ENCODE measurements at places on chromosomes 2 and 18.

DNA sequence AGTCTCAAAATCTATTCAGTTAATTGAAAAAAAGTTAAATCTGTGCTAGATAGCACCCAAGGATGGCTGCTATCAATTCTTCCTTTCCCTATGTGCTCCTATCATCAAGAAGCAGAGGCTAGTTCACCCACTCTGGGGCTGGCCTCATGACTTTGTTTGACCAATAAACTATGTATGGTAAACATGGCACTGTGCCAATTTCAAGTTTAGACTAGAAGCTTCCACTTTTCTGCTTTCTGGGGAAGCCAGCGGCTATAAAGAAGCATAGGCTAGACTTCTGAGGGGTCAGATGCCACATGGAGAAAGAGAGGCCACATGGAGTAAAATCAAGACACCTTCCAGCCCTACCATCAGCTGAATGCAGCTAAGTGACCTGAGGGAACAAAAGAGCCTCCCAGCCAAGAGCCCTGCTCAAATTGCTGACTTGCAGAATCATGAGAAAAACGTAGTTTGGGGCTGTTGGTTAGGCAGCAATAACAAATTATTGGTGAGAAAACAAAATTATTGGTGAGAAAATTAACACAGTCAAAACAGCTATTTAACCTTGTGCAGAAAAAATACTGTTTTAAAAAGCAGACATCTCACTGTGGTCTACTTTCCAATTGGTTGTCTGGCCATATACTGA lies 86.5 kb upstream of the SLC14A2 start:
- DNase-seq: no peak

GRCh38 chr2:16281451-16282335 lies 341.3 kb downstream of the MYCN start:
- peak; percentile 12 for DNase-seq

- DNase-seq: no peak
Observed at GRCh38 chr18:63523660-63524059, 18.5 kb upstream of the SERPINB12 start.

GRCh38 chr2:154402213-154402612 lies 296.3 kb upstream of the KCNJ3 start:
- peak; percentile 13 for DNase-seq

GRCh38 chr2:184444623-184445223 lies 153.6 kb upstream of the ZNF804A start:
- no peak for DNase-seq

GRCh38 chr2:3065928-3066327 lies 311.7 kb downstream of the EIPR1 start:
- DNase-seq: no peak

GRCh38 chr2:151106805-151107506 lies 154.7 kb downstream of the RBM43 start:
- DNase-seq: no peak

GRCh38 chr2:141519906-141520305 lies 610.9 kb downstream of the LRP1B start:
- no peak for DNase-seq

- peak; percentile 58 for DNase-seq
Observed at GRCh38 chr2:16553226-16553625, 112.4 kb downstream of the CYRIA start.

- no peak for DNase-seq
Observed at GRCh38 chr2:236833501-236834073, 252.1 kb upstream of the COPS8 start.

GRCh38 chr2:231126123-231126522 lies 1.3 kb upstream of the HTR2B start:
- DNase-seq: no peak

DNA sequence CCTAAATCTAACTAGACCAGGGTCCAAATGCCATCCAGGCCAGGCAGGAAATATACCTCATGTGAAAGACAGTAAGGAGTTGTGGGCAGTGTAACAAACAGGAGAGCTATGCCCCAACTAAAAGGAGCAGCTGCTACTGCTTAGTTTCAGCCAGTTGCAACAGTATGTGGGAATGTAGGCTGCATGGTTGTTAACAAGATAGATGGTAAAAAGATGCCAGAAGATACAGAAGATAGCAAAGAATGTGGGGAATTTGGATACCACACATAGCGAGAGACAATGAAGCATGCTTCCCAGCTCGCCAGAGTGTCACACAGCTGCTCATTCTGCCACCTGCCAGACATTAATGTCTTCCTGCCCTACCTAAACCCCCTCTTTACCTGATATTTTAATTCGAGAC lies 39.4 kb upstream of the CYBRD1 start:
- no peak for DNase-seq

DNA sequence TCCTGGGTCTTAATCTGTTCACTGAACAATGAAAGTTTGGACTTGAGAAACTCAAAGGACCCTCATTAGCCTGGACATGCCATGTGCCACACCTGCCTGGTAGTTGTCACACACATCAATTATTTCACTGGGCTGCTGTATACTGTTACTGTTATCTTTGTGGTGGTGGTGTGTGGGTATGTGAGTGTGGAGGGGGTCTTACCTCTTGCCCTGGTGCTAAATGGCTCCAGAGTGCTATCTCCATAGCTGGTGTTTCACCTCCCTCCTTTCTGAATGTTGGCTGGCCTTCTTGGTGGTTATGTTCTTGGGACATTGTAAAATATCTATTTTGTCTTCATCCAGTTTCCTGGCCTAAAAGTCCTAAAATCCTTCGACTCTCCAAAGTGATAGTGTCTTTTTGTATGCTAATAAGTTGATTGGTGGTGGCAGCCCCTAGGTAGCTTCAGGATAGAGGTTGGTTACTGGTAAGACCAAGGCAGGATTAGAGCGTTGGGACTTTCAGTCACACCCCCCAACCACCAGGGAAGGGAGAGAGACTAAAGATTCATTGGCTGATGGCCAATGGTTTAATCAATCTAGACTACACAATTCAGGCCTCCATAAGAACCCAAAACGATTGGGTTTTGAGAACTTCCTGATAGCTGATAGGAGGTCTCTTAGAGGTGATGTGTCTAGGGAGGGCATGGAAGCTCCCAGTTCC lies 328.1 kb downstream of the MYCN start:
- DNase-seq: no peak

DNA sequence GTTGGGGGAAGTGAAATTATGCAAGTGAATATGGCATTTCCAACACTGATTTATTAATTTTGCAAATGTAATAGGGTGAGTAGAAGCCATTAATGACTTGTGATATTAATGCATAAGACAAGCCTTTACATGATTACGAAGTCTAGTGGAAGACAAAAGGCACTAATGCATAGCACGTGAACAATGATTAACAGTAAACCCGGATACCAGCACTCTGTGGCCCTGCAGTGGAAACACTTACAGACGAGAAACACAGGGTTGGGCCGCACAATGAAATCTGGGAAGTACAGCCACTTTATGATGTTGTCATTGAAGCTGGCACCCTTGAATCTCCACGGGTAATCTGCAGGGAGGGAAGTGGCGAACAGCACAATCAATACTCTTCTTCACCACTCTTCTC lies 233.4 kb downstream of the NAPG start:
- no peak for DNase-seq

- DNase-seq: no peak
Observed at GRCh38 chr2:236813766-236814165, 244.1 kb downstream of the ACKR3 start.

DNA sequence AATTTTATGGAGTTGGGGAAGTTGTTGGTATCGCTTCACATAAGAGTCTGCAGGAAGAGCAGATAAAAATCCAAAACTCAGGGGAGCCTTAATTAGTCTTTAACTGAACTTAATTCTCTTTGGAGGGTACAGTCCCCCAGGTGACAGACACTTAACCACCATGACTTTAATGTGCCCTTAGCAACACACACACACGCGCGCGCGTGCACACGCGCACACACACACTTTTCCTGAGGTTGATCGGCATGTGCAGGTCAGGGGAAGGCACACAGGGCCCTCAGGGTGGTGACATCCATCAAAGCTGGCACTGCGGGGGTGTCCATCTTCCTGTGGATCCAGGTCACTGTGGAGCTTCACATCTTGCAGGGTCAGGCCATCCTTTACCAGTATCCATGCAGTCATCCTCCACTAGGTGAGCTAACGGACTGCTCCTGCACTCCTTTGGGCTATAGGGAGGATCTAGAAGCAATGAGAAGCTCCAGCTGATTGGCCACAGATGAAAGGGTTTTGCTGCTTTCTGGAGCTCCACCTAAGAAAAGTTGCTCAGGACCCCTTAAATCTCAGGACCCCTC lies 21.9 kb upstream of the NCK2 start:
- DNase-seq: no peak

- no peak for DNase-seq
Observed at GRCh38 chr2:46249654-46250053, 47.6 kb upstream of the EPAS1 start.

- DNase-seq: no peak
Observed at GRCh38 chr18:32769586-32770053, 3.2 kb downstream of the KLHL14 start.

All from AML-193 (cell line).